ENCODE measurements at places on chromosomes 6 and 20. TPM values are rescaled to one million over a fixed set of nuclear protein-coding genes. Genes with fewer than 3 reads are reported as not detected.

Gene CDH4
- 0.14 TPM for total RNA-seq

Gene FNDC1
- not detected for total RNA-seq

DNA sequence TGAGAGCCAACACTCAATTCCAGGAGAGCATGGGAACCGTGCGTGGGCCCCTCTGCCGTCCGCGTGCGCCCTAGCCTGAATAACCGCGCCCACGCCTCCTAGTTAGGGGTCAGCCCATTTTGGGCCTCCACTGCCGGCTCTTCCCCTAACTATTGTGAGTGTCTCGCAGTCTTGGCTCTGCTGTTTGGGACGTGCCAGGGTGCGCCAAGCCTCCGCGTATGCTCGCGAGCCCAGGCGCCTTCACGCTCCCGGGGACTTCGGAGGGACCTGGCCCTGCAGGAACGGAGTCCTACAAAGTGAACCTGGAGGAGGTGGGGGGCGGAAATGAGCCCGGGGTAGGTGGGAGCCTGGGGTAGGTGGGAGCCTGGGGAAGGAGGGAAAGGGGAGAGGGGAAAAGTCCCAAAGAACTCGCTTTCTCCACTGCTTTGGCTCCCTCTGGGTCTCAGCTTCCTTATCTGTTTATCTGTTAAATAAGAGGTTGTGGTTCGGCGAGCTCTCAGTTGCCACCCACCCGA lies 873 bp upstream of the GCM2 start:
- peaks cover 2% of the 10 kb centered on the region for H3K36me3 ChIP-seq
- H3K4me3 ChIP-seq, result peak overlapping the region; percentile 20
- DNase-seq, result no peak
- peaks cover 86% of the 10 kb centered on the region for H3K27me3 ChIP-seq

GRCh38 chr6:101517632-101518031 lies 124.1 kb downstream of the GRIK2 start:
- no peaks in the 10 kb centered on the region for H3K4me1 ChIP-seq
- no peak overlapping the region for H3K27ac ChIP-seq
- H3K4me3 ChIP-seq, result no peak overlapping the region
- no peaks in the 10 kb centered on the region for H3K27me3 ChIP-seq
- DNase-seq, result no peak

DNA sequence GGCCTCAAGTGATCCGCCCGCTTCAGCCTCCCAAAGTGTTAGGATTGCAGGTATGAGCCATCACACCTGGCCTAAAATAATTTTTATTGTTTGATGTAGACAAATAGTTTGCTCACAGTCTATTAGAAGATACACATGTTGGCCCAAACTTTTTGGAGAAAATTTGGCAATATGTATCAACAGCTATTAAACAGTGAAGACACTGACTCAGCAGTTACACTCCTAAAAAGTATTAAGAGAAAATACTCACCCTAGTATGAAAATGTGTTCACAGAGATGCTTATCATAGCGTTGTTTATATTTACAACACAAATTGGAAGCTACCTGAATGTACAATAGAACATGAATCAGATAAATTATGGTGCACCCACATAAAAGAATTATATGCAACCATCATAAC lies 173.1 kb downstream of the WDR27 start:
- H3K4me1 ChIP-seq, result peaks cover 16% of the 10 kb centered on the region
- no peak overlapping the region for H3K27ac ChIP-seq
- peaks cover 4% of the 10 kb centered on the region for H3K27me3 ChIP-seq
- DNase-seq, result no peak
- peaks cover 8% of the 10 kb centered on the region for H3K36me3 ChIP-seq
- H3K4me3 ChIP-seq, result no peak overlapping the region

GRCh38 chr6:22214314-22214713 lies 82.5 kb downstream of the PRL start:
- no peak for DNase-seq
- H3K4me3 ChIP-seq, result no peak overlapping the region
- no peak overlapping the region for H3K27ac ChIP-seq
- H3K36me3 ChIP-seq, result no peaks in the 10 kb centered on the region
- H3K27me3 ChIP-seq, result no peaks in the 10 kb centered on the region

DNA sequence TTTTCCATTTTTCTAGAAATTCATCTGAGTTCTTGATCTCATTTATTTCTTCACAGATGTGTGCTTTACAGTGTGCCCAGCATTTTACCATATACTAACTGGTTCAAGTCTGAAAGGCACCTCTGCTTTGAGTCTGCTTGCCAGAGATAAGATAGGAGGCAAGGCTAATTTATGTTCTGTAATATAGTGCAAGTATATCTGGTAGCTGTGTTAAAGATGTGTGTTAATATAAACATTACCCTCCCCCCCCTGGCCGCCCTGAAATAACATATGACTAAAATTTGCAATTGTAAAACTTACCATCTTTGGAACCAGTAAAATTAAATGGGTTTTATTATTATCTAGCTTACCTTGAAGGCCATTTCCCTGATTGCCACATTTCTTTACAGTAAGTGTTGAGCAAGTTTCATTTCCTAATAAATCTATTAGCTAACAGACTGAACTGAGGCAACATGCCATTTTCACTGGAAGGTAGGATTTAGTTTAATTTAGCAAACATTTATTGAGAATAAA lies 2.7 kb downstream of the FBXO9 start:
- DNase-seq, result no peak
- no peak overlapping the region for H3K4me3 ChIP-seq

GRCh38 chr6:44253307-44254101 lies 3.8 kb downstream of the SLC35B2 start:
- no peak overlapping the region for H3K27ac ChIP-seq
- H3K27me3 ChIP-seq, result no peaks in the 10 kb centered on the region
- DNase-seq, result no peak
- peaks cover 62% of the 10 kb centered on the region for H3K4me1 ChIP-seq
- H3K36me3 ChIP-seq, result peaks cover 35% of the 10 kb centered on the region

- no peaks in the 10 kb centered on the region for H3K27me3 ChIP-seq
- no peaks in the 10 kb centered on the region for H3K36me3 ChIP-seq
- DNase-seq, result peak; percentile 39
- peaks cover 6% of the 10 kb centered on the region for H3K4me1 ChIP-seq
- H3K4me3 ChIP-seq, result no peak overlapping the region
These were observed 178.7 kb downstream of the TAF4 start for GRCh38 chr20:61886721-61887595.
